C1 segment of cervical spinal cord (tissue), 14 donors: ENCODE measurements at places on chromosomes 2 and 18.

- no peak for DNase-seq
Measured at GRCh38 chr2:184053326-184053725, 545.0 kb upstream of the ZNF804A start.

DNA sequence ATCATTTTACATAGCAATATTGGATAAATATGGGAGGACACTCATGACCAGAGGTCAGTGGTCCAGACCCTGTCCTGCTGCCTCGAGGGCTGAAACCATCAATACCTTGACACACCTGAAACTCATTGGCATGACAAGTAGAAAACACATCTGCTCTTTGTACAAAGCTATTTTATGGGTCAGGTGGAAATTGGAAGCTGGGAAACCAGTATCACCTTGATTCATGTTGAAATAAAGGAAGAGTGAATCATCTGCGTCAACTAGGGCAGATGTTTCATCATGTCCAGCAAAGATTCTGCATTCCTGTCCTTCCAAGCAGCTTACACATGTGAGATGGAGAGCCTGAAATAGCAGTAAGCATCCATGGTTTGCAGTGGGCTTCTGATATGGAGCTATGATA is 80.0 kb upstream of the ERBB4 start:
- no peak for DNase-seq

DNA sequence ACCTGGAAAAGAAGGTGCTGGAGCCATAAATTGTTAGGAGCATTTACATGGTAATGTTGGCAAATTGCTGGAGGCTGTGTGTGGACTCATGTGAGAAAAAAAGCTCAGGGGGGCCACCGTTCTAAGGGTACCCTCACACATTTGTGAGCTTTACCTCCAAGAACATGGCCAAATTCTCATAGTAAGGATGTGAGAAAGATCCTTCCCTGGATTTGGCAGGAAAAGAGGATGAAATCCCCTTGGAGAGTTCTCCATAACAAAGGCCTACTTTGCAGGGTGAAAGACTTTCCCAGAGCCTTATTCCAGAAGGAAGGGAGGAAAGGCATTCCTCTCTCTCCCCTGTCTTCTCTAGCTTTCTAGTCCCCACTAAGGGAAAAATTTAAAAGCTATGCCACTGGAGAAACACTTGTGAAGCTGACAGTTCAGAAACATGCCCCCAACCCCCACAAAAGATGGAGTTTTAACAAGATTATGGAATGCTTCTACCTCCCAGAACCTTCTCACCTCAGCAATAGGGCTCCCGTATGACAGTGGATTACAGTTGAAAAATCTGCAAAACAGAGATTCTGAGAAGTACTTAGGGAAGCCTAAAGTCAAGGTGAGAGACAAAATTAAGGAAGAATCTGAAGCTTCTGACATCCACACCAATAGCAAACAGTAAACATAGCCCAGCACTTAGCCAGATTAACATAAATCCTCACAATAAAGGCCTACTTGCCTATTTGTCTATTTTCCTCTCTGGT is 20.2 kb upstream of the ERMN start:
- no peak for DNase-seq

DNA sequence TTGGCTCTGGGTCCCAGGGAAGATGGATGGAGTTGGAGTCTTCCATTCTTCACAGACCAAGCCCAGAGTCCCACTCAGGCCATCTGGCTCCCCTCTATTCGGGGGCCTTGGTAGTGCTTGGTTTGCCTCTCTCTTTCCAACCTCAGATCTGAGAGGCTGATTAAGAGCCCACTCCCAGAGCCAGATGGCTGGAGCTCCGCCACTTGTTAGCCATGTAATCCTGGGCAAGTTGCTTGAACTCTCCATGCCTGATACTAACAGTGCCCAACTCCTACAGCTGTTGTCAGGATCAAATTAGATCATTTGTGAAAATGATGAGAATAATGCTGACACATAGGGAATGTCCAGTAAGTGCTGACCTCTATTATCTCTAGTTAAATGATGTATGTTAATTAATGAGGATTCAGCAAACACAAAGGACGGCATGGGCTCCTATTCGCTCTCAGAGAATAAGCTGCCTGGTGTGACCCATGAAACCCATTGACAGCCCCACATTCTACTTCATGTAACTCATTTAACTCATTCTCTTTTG is 46.6 kb upstream of the SLC14A1 start:
- no peak for DNase-seq

GRCh38 chr2:148273158-148273691 is 252.3 kb downstream of the MBD5 start:
- DNase-seq, result no peak

DNA sequence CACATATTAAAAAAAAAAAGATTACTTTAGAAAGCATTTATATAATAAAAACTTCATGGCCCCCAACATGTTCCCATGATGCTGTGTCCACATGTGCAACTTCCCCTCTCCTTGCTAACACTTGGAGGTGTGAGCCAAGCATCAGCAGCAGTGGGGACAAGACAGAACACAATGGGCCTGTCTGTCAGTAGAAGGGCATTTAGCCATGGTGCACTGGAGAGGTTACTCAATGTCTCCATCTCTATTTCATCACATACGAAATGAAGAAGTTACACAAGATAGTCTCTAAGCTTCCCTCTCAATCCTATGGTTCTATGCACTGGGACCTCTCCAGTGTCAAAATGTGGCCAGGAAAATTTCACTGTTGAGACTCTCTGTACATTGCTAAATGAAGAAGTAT is 2.5 kb downstream of the VIT start:
- no peak for DNase-seq

GRCh38 chr2:145543155-145543554 is 1023.2 kb upstream of the ZEB2 start:
- no peak for DNase-seq

DNA sequence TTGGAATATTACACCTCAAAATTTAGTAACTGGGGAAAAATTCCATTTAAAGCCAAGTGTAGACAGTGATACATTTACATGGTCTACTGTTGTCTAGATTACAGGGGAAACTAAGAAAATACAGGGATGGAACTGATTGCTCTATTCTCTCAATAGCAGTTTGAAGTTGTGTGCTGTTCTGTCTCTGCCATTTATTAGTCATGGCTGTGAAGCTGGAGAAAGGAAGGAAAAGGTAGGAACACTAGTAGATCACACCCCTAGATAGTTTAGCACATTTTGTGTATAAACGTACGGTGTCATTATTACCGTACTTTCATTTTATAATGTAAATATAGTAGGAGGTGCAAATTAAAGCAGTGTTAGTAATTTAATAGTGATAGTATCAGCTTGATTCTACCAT is 170.5 kb downstream of the PHLPP1 start:
- DNase-seq, result no peak

DNA sequence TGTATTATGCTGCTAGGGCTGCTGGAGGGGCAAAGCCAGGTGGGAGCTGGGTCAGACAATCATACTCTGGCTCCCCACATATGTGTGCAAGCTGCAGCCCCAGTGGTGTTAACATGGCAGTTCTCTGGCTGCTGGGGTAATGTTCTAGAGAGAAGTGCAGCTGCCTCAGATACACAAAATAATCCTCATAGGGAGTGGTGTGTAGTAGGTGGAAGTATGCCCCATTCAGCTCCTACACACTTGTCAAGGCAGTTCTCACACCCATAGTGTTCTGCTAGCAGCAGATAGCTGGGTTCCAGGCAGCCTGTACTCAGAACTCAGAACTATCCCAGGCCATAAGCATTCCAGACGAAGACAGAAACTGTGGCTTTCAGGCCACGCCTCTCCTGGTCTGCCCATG is 87.9 kb upstream of the NT5C1B start:
- no peak for DNase-seq

DNA sequence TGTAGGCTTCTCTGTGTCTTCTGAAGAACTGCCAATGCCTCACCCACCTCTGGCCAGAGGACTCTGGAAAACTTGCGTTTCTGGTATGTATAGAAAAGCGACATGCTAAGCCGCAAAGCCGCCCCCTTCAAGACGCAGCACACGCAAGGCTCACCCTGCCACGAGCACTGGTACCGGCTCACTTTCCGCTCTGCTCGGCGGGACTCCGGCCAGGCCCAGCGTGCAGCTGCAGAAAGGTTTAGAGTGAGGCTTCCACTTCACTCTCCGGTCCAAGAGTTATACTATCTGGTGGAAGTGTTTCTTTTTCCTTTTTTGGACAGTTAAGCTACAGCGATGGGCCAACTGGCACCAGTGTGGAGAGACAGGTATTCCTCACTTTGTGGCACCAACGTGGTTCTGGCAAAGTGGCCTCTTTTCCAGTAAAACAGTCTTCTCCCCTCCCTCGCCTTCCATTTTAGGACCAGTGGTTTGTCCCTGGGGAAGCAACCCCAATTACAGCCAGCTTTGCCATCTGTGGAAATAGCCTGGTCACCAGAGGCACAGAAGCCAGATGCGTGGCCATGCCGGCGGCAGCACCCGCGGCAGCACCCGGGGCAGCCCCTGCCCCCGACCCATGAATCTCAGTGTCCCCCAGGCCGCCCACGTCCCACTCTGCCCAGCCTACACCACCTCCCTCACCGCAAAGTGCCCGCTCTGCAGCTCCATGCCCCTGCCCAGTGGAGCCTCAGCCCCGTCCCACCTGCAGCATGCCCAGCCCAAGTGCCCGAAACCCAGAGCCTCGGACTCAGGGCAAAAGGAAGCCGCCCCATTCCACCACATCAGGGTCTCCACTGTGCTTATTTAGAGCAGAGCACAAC is 91.6 kb upstream of the CTDP1 start:
- DNase-seq, result no peak
